Fibroblast of skin of left biceps (primary cell): ENCODE measurements at places on chromosomes 5 and 9.

GRCh38 chr9:128383791-128384190 lies 12.6 kb downstream of the URM1 start:
- no peak for DNase-seq

GRCh38 chr5:96214442-96215197 lies 218.4 kb downstream of the PCSK1 start:
- DNase-seq, result no peak

GRCh38 chr5:116289276-116289675 lies 204.5 kb downstream of the COMMD10 start:
- no peak for DNase-seq

GRCh38 chr5:9712911-9713310 lies 82.8 kb upstream of the TAS2R1 start:
- DNase-seq, result no peak

- DNase-seq, result no peak
Measured at GRCh38 chr9:32703635-32704034, 68.2 kb upstream of the TAF1L start.

GRCh38 chr5:143066556-143067281 lies 296.5 kb downstream of the ARHGAP26 start:
- no peak for DNase-seq

- no peak for DNase-seq
Measured at GRCh38 chr9:98477884-98478283, 222.4 kb upstream of the TBC1D2 start.

DNA sequence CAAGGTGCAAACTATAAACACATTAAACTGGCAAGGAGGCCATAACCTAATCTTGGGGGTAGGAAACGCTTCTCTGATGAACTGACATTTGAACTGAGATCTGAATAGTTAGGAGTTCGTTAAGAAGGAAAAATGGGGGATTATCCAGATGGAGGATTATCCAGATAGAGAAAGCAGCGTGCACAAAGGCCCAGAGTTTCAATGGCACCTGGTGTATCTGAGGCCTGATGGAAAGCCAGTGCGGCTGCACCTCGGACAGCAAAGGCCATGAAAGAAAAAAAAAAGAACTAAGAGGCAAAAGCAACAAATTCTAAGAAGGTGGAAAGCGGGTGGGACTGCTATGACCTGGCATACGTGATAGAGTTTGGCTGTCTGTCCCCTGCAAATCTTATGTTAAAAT lies 13.0 kb upstream of the CTNNAL1 start:
- no peak for DNase-seq

DNA sequence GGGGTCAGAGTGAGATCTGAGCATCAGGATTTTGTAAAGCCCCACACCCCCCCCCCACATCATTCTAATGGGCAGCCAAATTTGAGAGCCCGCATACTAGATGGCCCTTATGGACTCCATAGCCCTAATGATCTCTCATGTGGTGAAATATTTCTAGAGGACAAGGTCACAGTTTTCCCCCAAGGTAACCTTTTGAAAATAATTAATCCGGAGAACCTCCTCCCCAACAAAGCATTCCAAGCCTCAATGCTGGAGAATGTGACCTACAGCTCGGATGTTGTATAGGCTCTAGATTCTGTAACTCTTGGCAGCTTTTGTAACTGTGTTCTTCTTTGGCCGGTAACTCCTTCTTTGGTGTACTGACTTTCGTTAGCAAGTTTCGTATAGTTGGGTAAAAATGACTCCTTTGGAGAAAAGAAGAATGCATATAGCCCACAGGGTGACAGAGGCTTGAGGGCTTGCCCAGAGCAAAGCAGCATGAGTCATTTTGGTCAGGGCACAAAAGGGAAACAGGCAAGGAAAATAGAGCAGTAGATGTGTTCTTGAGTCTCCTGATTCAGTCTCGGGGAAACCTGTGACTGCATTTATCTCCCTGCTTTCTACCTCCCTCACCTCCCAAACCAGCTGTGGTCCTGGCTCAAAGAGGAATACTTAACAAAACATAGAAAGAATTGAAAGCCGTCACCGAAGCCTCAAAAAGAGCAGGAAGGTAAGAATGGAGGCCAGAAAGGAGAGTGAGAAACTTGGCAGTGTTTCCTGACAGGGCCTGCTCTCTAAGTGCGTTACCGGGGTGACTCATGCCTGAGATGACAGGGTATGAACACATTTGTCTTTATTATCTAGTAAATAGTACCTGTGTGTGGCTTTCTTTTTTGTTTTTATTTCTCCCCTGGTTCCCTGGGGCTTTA lies 6.6 kb upstream of the XPA start:
- no peak for DNase-seq

GRCh38 chr5:80036615-80037014 lies 1.5 kb downstream of the THBS4 start:
- no peak for DNase-seq

- no peak for DNase-seq
Measured at GRCh38 chr9:35938474-35939356, 19.2 kb downstream of the OR2S2 start.

DNA sequence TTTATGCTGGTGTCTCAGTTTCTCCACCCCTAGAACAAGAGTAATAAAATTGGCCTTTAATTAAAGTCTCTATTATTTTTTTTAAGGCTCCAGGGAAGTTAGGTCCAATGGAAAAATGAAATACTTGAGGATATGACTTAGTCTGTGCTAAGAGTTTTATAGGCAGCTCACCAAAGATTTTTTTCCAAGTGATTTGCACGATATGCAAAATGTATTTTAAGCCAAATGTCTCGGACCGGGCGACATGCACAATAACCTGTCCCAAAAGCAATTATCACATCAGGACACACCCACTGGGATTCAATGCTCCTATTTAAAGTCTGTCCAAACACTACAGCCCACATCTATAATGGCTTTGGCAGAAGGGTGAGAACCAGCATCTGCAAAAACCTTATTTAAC lies 136.1 kb upstream of the ANKH start:
- no peak for DNase-seq

- DNase-seq, result no peak
Measured at GRCh38 chr5:17020678-17021601, 84.9 kb upstream of the MYO10 start.

DNA sequence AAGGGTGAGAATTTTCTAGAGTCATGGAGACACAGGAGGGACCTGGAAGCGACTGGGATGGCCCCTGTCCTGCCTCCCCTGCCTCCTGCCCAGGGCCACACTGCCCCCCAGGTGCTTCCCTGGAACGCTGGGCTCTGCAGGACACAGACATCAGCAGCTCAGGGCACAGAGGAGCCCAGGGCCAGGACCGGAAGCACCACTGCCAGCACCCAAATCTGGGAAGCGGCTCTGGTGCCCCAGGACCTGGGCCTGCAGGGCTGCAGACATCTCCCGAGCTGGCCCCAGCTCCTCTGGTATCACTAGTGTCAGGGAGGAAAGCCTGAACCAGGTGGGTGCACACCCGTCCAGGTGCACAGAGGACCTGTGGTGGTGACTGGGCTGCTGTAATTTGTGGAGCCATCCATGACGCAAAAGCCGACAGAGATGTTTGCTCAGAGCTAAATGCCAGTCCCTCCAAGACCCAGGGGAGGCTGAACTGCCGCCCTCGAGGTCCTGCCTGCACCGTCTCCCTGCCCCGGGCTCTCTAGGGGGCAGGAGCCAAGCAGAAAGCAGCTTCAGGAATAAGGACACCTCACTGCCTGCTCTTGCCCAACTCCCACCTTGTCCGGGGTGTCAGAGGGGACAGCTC lies 46.0 kb upstream of the SIMC1 start:
- DNase-seq, result no peak

- DNase-seq, result peak; percentile 49
Measured at GRCh38 chr9:16626577-16627130, 243.8 kb downstream of the BNC2 start.

DNA sequence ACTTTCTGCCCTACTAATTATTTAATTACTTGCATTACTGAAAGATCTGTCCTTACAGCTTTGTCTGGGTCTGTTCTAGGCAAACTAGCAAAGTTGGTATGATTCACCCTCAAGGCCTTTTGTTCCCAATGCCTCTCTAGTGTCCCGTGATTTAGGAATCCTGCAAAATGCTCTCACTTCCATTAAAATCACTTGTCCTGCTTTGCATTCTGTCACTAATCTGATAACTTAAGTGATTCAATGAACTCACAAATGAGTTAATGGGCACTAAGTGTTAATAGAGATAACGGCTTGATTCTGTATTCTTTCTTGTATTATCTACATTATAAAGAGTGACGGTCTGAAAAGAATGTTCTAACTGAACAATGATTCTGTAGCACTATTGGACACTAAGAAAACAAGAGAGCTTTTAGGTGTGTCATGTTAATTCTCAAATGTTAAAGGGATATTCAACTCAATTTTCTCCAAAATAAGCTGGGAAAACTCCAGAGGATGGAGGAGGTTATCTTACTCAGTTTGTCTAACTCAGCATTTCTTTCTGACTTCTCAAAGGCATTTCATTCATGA lies 697.3 kb downstream of the CETN3 start:
- DNase-seq, result no peak

DNA sequence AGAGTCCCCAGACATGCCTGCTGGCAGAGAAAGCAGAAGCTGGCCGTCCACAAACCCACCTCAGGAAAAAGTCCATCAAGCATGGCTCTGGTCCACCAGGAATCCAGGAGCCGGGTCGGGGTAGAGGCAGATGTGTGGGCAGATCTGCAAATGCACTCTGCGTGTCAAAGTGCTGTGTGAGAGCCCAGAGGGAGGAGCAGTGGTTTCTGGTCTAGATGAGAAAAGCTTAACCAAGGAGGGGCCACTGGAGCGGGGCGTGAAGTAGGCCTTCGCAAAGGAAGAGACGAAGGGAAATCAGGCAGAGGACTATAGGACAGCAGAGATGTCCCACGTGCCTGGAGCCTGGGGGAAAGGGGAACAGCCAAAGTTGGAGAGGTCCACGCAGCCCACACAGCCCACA lies 40.0 kb downstream of the TTLL11 start:
- DNase-seq, result no peak

- DNase-seq, result no peak
Measured at GRCh38 chr9:121622387-121623203, 28.8 kb upstream of the DAB2IP start.

DNA sequence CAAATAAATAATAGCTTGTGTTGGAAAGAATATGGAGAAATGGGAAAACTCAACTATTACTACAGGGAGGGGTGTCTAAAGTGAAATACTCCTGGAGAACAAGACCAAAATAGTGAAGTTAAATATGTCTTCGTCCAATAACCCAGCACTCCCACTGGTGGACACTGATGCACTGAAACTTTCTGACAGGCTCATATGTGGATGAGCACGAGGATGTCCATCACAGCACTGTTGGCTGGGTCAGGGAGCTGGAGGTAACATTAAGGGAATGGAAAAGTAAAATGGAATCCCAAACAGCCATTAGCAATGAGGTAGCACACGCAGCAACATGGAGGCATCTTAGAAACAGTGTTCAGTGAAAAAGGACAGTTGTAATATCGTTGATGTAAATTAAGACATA lies 86.5 kb downstream of the LMNB1 start:
- DNase-seq, result no peak

GRCh38 chr5:140236891-140237598 lies 62.1 kb downstream of the CYSTM1 start:
- DNase-seq, result no peak

DNA sequence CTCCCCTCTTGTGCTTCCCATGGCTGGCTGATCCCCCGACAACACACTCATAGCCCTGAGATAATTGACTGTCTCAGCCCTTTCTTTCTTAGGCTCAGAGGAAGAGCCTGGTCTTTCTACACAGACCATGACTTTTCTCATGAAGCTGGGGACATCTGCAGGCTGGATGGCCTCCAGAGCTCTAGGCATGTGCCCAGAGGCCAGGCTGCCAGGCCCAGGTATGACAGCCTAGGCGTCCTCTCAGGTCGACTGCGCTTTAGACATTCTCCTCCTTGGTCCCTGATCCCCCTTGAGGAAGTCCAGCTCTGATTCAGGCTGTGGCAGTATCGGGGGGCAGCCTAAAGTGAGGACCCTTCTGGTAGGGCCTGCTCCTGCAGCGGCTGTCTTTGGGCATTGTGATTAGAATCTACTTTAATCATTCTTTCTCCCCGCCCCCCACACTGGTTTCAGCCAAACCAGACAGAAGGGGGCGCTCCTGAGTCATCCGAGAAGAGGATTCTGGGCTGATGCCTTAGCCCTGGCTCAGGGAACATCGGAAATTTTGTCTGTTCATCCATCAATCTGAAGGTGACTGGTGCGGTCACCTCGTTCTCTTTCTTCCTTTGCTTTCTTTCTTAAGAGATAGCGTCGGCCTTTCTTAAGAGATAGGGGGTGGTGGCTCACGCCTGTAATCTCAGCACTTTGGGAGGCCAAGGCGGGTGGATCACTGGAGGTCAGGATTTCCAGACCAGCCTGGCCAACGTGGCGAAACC lies 66.5 kb upstream of the HSPA9 start:
- DNase-seq, result no peak

- no peak for DNase-seq
Measured at GRCh38 chr5:166293892-166294291, 1997.6 kb upstream of the WWC1 start.

DNA sequence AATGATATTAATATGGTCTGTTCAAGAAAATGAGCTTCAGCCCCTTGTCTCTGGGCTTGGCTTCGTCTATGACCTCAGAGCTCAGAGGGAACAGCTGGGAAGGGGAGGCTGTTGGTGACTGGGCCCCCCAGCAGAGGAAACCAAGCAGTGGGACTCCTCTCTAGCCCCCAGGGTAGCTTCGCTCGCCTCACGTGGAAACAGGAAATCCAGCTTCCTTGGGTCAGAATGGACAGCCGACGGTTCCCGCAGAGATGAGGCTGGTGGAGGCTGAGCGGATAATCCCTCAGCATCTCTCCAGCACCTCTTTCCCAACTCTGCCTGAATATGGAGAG lies 37.2 kb upstream of the ICE1 start:
- no peak for DNase-seq

DNA sequence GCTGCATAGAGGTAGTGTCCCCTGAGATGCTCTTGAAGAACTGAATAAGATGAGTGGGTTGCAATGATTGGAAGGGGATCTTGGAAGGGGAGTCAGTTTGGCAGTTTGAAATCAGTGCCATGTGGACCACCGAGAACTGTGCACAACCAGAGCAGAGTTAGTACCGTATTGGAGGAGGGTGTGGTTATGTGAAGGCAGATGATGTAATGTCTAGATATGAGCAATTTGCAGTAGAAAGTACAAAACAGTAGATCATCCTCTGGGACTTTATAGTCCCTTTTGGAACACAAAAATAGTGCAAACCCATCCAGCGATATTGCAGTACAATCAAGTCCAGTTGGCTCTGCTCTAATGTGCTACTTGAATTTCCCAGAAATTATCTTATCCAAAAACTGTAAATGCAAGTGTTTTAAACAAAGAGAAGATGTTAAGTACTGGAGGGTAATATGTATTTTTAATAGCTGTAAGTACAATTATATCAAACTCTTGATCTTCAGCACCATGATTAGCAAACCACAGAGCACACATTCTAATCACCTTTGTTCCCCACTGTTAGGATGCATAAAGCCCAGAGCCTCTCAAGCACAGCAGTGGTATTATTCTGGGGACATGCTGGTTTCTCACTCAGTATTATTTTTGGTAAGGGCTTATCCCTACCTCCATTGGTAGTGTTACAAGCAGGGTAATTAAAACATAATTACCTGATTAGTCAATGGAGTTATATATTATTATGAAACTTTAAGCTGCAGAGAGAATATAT lies 41.5 kb downstream of the MEGF10 start:
- no peak for DNase-seq
